ENCODE measurements at places on chromosomes 7 and 10. TPM values are rescaled to one million over a fixed set of nuclear protein-coding genes. Genes with fewer than 3 reads are reported as not detected.

PSD gene
- total RNA-seq: 6.2 TPM

DNA sequence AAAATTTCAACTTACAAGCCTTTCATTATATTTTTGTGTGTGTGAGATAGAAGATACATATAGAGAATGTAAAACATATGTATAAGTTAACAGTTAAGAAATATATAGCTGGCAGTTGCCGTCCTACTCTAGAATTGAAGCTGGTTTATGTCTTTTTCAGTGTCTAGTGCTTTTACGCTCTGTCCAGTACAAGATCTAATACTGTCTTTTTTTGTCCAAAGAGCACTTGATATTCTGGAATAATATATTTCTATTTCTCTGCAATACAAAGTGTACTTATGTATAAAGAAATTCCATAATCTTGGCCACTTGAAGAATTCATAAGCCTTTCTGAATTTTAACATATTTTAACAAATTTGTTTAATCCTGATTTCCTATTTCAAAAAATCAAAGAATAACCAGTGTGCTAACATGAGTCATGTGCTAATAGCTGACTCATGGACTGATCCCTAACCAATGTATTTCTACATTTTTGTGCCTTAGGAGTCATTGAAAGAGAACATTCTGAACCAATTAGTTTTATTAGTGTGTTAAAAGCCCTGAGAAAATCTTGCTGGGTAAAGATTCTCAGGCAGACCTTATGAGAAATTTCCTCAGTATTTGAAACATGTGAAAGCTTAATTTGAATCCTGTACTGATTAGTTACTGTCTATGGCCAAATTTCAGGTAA, 73.2 kb upstream of the CCAR1 start:
- no peak for DNase-seq

GRCh38 chr7:157431173-157431950, 94.6 kb downstream of the DNAJB6 start:
- DNase-seq: no peak

GRCh38 chr7:50210706-50211115, 93.8 kb upstream of the IKZF1 start:
- no peak for DNase-seq

DNA sequence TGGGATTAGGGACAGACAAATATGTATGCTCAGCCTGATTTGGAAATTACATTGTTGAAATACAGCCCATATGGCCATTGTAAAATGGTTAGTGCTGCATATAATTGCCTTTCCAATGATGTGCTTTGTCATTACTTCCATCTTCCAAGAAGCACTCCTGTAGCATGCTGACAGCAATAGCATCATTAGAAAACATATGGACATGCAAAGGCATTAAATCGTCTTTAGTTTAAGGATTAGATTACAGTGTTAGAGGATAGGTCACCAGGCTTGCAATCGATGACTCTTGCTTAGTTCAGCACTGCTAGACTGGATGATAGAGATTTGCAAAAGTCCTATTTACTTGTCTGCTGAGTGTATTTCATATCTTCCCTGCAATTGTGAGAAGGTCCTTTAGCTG, 17.4 kb downstream of the AUTS2 start:
- DNase-seq: no peak

WNT8B gene
- not detected for total RNA-seq

DNA sequence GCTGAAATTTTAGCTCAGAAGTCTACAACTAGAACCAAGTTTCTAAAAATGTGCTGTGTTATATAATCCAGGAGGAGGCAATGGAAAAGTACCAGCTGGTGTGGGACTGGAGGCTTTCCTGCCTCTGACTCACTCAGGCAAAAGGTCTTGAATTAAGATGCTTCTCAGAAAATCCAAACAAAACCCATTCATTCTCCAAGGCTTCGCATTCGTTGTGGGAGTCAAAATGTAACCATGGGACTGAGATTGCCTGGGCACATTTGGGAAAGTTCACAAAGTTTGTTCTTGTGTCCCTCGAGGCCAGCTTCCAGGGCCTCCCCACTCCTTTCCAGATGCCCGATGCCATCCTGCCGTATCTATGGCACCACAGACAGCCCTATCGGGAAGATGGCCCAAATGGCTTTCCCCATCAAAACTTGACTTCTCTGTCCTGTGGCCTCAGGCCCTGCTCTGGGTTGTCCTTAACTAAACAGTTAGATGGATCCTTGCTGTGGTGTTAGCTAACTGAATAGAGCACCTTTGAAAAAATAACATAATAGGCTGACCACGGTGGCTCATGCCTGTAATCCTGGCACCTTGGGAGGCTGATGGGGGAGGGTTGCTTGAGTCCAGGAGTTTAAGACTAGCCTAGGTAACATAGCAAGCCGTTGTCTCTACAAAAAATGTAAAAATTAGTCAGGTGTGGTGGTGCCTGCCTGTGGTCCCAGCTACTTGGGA, 180.5 kb downstream of the PFKFB3 start:
- peak; percentile 71 for DNase-seq

DNA sequence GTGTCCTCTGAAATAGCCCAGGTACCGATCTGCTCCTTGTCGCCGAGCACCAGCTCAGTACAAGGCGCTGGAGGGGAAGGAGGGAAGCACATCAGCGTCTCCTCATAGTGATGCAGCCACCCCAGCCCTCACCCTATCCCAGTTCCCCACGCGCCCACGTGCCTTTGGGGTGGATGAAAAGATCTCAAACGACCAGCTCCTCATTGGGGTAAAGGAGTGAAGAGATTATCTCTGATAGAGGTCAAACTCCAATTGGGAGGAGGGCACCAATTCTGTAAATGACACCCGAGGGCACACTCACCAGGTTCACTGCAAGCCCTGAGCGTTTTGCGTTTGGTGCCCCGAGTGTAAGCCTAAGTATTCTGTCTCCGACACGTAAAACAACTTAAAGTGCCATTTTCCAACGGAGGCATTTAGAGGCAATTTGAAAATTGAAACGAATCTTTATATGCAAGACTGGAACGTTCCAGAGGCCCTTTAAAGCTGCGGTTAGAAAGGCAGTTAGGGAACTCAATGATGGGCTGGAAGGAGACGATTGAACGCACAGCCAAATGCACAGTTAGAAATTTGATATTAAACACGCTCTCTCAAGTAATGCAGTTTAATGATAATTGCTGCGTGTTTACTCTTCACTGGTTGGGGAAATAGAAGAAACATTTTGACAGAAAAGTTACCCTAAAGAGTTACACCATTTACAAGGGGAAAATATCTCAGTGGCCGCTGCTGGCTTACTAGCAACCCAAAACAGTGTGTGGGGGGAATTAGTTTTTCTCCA, 8.9 kb upstream of the EMX2 start:
- DNase-seq: no peak

NXPH1 gene
- not detected for total RNA-seq

- no peak for DNase-seq
Measured at GRCh38 chr7:156988343-156989185, 21.9 kb downstream of the MNX1 start.

- no peak for DNase-seq
Measured at GRCh38 chr10:47369251-47369894, 14.7 kb downstream of the ZNF488 start.

DNA sequence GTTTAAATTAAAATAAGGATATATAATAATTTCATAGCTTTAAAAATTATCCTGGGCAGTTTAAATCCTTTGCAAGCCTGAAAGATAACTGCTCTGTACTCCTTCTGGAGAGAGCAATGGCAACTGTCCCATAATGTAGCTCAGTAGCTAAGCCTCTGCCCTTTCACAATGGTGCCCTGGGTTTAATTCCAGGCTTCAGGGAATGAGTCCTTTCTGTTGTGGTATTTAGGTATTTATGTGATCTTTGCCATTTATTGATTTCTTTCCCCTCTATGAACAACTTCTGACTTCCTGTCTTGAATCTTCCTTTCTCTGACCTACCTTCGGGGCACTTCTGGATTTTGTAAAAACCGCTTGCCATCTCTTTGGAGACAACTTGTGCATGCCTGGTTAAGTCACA, 773.2 kb downstream of the IPMK start:
- no peak for DNase-seq

GRCh38 chr10:31677195-31678138, 251.2 kb downstream of the ARHGAP12 start:
- DNase-seq: peak; percentile 69

DNA sequence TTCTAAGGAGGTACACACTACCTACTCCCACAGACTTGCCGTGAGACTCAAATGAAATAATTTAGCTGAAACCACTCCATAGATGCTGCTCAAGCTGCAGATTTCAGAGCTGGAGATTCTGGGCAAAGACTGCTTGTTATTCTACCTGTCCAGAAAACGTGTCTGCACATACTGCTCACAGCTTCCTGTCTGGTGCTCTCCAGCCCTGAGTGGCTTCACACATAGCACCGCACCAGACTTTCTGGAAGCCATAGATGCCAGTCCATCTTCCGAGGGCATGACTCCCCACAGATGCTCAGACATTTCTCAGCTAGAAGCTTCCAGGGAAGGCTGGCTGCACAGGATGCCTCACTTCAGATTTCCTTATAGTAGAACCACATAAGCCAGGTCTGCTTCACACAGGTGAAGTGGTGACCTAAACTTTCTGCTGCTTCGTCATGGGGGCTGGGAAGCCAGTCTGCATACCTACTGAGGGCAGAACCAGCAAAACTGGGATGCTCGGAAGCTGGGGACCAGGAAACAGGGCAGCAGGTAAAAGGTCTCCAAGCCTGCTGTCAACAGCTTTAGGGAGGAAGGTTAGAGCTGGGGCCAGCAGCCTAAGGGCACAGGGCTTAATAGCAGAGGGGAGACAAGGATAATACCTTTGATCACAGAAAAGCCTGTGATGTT, 18.2 kb downstream of the CCDC6 start:
- DNase-seq: no peak

DNA sequence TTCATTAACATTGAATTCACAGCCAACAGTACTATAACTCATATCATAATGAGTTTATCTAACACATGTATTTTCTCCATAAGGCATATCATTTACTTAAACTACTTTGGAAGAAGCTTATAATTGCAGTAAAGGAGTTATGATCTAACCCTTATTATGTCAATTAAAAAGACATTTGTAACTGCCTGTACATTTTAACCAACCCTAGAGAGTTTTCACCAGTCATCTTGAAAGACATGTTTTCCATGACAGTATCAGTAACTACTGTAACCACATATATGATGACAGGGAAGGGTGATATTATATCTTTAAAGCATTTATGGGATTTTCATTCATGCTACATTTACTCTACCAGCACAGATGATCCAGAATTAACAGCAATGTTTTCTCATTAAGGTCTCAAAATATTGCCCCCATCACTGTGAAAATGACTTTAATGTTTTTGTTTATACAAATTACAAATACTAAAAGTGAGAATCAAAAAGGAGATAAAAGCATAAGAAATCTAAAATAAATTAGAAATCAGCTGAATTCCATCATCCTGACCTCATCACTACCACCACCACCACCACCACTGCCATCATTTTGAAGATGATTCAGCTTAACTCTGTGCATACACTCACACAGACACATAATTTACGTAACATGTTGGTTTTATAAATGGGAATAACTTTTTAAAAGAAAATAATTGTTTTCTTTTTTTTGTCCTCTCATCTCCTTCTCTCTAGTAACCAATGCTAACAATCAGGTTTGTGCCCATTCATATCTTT, 53.6 kb downstream of the MKLN1 start:
- no peak for DNase-seq

OR2A42 gene
- total RNA-seq: not detected

GRM3 gene
- total RNA-seq: not detected

DNA sequence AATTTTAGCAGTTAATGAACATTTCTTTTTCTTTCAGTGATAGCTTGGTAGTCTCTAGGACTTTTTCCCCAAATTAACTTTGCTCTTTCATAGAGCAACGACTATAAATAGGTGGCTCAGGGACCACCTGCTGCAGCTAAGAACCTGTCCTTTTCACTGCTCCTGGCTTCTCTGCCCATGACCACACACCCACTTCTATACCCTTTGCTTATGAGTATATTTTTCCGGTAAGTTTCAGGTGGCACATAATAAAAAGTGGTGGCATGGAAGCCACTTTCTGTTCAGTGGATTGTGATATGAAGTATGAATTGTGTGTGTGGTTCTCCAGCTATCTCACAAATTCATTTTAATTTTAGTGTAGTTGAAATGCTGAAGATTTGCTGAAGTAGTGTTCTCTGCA, 1.2 kb downstream of the ING3 start:
- peak; percentile 10 for DNase-seq

GRCh38 chr10:71705582-71705981, 14.0 kb downstream of the C10orf105 start:
- no peak for DNase-seq

OR2A1 gene
- 0.10 TPM for total RNA-seq
